SJSA1 (cell line): ENCODE measurements at places on chromosomes 5 and 9.

DNA sequence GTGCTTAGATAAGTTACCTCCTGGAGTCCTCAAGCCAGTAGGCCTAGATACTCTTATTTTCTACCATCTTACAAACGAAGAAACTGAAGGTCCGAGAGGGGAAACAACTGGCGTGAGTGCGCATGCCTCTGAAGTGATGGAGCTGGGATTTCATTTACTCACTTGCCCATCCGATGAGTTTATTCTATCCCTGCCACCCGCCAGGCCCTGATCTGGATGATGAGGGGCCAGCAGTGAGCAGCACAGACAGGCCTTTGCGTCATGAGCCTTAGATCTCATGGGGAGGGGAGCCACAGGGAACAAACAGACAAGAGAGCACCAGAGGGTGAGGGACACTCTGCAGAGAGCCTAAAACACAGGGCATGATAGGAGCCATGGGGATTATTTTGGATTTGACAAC is 34.1 kb upstream of the SLC2A8 start:
- DNase-seq, result no peak
- H3K4me3 ChIP-seq, result no peak overlapping the region
- no peaks in the 10 kb centered on the region for H3K4me1 ChIP-seq
- H3K36me3 ChIP-seq, result no peaks in the 10 kb centered on the region
- no peaks in the 10 kb centered on the region for H3K27me3 ChIP-seq

DNA sequence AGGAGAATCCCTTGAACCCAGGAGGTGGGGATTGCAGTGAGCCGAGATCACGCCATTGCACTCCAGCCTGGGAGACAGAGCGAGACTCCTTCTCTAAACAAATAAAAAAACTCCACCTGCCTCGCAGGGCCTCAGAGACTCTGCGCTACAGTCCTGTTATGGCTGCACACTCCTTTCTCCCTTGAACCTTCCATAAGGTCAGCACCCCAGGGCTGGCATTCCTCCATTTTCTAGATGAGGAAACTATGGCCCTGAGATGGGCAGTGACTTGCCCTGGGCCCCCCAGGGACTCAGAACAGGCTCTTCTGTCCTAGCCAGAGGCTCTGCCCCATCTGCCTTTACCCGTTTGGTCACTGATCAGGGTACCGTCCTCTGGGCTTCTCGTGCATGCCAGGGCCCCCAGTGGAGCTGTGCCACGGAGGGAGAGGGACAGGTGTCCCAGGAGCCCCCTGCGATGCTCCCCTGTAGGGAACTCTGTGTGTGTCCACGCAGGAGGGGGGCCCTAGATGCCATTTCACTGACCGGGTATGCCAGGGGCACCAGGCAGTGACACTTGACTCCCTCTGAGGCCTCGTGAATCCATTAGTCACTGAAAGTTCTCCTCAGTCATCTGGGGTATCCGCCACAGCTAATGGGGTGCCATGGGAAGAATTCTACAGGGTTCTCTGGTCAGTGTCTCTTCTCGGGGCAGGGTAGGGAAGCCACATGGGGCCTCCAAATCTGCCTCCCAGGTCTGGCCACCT is 16.2 kb downstream of the RALGDS start:
- no peaks in the 10 kb centered on the region for H3K27me3 ChIP-seq
- H3K4me3 ChIP-seq, result no peak overlapping the region
- H3K4me1 ChIP-seq, result no peaks in the 10 kb centered on the region
- no peak for DNase-seq
- H3K36me3 ChIP-seq, result peaks cover 20% of the 10 kb centered on the region

DNA sequence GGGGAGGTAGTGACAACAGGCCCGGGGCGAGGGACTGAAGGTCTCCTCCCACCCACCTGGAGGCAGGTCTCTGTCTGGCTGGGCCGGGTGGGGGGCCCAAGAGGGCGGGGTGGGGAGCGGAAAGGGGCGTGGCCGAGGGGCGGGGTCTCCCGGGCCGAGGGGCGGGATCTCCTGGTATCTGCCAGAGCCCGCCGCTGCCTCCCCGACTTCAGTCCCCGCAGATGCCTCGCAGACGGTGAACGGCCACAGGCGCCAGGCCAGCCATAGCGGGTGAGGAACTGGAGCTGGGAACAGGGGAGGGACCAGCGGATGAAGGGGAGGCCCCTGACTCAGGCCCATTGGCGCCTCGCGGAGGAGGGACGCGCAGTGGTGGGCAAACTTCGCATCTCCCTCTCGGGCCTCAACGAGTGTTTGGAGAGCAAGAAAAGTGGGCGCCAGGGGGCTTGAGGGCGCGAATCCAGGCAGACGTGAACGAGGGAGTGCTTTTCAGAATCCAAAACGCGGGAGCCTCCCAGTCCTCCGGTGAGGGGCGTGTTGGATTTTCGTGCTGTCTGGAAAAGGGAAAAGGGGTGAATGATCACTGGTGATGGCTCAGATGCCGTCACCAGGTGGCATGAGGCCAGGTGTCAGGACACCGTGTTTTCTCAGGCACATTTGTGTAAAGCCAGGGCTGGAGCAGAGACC is at the start of gene ADGRD2:
Gene ADGRD2, plus strand, starts transcription at position 211 of the 684 bp plus-strand sequence. CDS start 1,216 bp downstream, outside the sequence.
- DNase-seq, result no peak

DNA sequence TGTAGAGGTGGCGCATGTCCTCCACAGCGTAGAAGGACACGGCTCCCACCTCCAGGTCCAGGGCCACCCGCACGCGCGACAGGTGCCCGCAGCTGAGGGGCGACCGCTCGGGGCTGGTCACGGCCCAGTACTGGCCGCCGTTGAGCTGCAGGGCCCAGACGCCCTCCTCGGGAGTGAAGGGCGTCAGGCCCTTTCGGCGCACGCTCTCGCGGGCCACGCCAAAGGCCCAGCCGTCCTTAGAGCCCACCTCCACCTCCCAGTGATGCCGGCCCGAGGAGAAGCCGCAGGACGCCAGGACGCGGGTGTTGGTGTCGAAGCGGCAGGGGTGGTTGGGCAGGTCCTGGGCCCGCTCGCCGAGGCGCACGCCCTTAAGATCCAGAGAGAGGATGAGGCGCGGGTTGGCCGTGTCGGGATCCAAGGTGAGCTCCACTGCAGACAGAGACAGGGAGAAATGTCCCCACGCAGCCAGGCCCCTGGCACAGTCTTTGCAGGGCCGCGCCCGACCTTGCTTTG is 9.7 kb downstream of the TRIM7 start:
- no peak overlapping the region for H3K27ac ChIP-seq
- no peak for DNase-seq
- H3K4me3 ChIP-seq, result no peak overlapping the region
- peaks cover 5% of the 10 kb centered on the region; the same call in 1 of the 2 replicates for H3K36me3 ChIP-seq
- no peaks in the 10 kb centered on the region for H3K27me3 ChIP-seq
- H3K4me1 ChIP-seq, result peaks cover 12% of the 10 kb centered on the region

- no peaks in the 10 kb centered on the region for H3K36me3 ChIP-seq
- no peak overlapping the region for H3K27ac ChIP-seq
- H3K27me3 ChIP-seq, result no peaks in the 10 kb centered on the region
- H3K4me3 ChIP-seq, result no peak overlapping the region
Measured at GRCh38 chr9:76877961-76878360, 28.0 kb downstream of the PRUNE2 start.

DNA sequence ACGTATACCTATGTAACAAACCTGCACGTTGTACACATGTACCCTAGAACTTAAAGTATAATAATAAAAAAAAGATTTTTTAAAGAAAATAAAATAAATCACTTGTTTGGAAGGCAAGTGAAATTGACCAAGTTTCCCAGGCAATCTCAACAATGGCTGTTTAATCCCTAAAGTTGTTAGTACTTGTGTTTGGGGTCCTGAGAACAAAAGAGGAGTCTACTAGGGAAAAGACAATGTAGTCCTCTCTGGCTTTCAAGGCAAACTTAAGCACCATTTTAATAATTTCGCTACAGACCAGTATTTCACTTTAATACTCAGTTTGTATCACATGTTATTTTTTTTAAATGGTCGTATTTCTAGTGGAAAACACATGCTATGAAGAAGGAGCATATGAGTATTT is 14.2 kb downstream of the CEMIP2 start:
- H3K36me3 ChIP-seq, result no peaks in the 10 kb centered on the region
- no peak overlapping the region for H3K27ac ChIP-seq
- H3K4me3 ChIP-seq, result no peak overlapping the region
- H3K27me3 ChIP-seq, result no peaks in the 10 kb centered on the region

DNA sequence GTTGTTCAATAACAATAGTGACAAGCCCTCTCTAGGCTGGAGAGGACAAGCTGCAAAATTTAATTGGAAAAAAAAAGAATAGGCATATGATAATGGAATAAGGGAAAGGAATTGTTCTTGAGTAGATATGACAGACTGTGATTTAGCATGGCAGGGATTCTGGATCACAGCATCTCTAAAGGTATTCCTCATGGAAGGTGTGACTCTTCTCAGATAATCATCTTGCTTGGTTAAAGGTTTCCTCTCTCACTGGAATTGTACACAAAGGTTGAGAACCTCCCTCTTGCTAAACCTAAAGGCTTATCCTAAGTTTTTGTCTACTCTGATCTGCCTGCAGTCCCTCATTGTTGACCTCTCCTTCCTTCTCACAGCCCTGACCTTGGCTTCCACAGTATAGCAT is 31.6 kb downstream of the ELOVL7 start:
- H3K27ac ChIP-seq, result no peak overlapping the region
- DNase-seq, result no peak
- H3K36me3 ChIP-seq, result no peaks in the 10 kb centered on the region
- no peaks in the 10 kb centered on the region for H3K27me3 ChIP-seq
